ENCODE measurements at places on chromosomes 5 and 9. TPM values are rescaled to one million over a fixed set of nuclear protein-coding genes. Genes with fewer than 3 reads are reported as not detected.

DNA sequence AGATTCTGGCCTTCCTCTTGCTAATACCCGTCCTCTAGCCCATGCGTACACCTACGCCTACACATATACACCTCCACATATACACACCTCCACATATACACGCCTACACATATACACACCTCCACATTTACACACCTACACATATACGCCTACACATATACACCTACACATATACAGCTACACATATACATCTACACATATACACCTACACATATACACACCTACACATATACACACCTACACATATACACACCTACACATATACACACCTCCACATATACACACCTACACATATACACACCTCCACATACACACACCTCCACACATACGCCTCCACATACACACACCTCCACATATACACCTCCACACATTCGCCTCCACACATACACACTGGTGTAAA, 27.2 kb downstream of the AK3 start:
- no peaks in the 10 kb centered on the region for H3K27me3 ChIP-seq
- H3K36me3 ChIP-seq, result no peaks in the 10 kb centered on the region
- no peaks in the 10 kb centered on the region for H3K4me1 ChIP-seq
- no peak overlapping the region for H3K4me3 ChIP-seq
- no peak overlapping the region for H3K27ac ChIP-seq
- DNase-seq, result no peak

DNA sequence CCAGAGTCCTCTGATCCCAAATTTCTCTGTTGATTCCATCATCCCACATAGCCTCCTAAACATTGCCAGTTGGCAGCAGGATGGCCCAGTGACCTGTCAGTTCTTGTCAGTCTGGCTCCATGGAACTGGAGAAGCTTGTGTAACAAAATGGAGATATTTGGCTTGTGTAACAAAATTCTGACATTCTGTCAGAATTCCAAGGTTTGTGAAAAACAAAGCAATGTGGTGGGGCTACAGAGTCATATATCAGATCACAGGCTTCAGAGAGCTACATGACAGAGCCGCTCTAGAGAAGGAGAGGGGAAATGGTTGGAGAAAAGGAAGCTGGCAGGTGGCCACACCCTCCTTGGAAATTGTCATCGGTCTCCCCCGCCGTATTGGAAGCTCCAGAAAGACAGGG, 75.4 kb upstream of the MAN2A1 start:
- H3K36me3 ChIP-seq, result no peaks in the 10 kb centered on the region
- DNase-seq, result no peak
- no peaks in the 10 kb centered on the region for H3K4me1 ChIP-seq
- H3K27ac ChIP-seq, result no peak overlapping the region
- no peak overlapping the region for H3K4me3 ChIP-seq
- no peaks in the 10 kb centered on the region for H3K27me3 ChIP-seq

DNA sequence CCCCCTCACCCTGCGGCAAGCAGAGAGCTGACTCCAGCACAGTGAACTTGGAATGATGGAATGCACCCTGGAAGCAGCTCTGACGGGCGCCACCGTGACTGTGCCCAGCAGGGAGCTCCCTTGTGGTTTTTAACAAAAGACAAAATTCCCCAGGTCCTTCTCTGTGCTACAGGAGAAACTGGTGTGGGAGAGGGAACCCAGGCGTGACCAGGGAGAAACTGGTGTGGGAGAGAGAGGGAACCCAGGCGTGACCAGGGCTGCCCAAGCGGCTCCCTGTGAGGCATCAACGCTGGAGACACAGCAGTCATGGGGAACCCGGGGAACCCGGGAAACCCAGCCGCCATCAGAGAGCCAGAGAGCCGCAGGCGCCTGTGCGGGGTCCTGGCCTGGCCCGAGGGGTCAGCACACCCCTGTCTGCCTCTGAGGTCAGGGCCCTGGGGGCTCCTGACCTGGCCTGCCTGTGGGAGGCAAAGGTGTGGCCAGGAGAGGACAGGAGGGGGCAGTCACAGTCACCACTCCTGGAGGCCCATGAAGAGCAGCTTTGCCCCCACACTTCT, 3.1 kb upstream of the AHRR start:
- H3K4me1 ChIP-seq, result peaks cover 31% of the 10 kb centered on the region
- no peak overlapping the region for H3K27ac ChIP-seq
- H3K36me3 ChIP-seq, result no peaks in the 10 kb centered on the region
- H3K27me3 ChIP-seq, result no peaks in the 10 kb centered on the region

DNA sequence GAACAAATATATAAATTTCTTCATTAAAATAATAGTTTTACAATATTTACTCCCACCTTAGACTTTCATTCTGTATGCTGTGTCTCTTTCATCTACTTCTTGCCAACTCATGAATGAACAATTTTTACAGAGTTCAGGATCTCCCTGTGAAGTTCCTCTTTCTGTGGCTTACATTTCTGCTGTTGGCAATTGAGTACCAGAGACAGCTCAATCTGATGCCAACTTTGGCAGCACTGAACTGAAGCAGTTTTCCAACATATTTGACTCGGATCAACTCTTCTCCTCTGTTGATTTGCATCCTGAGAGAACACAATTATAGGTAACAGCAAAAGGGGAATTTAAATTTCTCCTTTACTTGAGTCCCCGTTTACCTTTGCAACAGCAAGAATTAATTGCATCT, 1262.2 kb downstream of the EFNA5 start:
- no peak overlapping the region for H3K27ac ChIP-seq
- no peaks in the 10 kb centered on the region for H3K36me3 ChIP-seq
- no peaks in the 10 kb centered on the region for H3K27me3 ChIP-seq
- no peak for DNase-seq
- no peaks in the 10 kb centered on the region for H3K4me1 ChIP-seq

GRCh38 chr5:95759634-95760033, 28.5 kb downstream of the RHOBTB3 start:
- H3K27ac ChIP-seq, result peak overlapping the region; percentile 14
- no peak for DNase-seq
- H3K4me3 ChIP-seq, result no peak overlapping the region
- no peaks in the 10 kb centered on the region for H3K36me3 ChIP-seq

- H3K4me3 ChIP-seq, result peak overlapping the region; percentile 50
- peak overlapping the region; percentile 77 for H3K27ac ChIP-seq
Measured at GRCh38 chr5:96875791-96876291, 459 bp upstream of the ERAP2 start.

DNA sequence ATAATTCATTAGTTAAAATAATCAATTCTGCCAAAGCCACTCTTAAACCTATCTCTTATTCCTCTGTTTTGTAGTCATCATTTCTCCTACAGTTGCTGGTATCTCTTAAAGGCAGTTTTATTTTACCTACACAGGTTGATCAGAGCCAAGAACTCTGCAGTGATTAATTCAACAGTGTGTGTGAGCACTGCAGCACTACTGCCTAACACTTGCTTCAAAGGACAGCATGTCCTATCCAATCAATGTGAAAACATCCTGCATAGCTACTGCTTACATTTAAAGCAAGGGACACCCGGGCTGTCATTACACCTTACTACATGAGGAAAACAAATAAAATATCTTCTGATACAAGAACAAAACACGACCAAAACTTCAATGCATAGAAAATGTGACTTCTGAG, 45.1 kb upstream of the HK3 start:
- H3K27me3 ChIP-seq, result no peaks in the 10 kb centered on the region
- no peak for DNase-seq
- peaks cover 78% of the 10 kb centered on the region for H3K36me3 ChIP-seq
- no peaks in the 10 kb centered on the region for H3K4me1 ChIP-seq

GRCh38 chr9:135216236-135216635, 128.8 kb downstream of the OLFM1 start:
- no peaks in the 10 kb centered on the region for H3K36me3 ChIP-seq
- peaks cover 61% of the 10 kb centered on the region for H3K27me3 ChIP-seq
- no peak for DNase-seq
- H3K4me3 ChIP-seq, result no peak overlapping the region
- no peak overlapping the region for H3K27ac ChIP-seq
- H3K4me1 ChIP-seq, result peaks cover 28% of the 10 kb centered on the region

DNA sequence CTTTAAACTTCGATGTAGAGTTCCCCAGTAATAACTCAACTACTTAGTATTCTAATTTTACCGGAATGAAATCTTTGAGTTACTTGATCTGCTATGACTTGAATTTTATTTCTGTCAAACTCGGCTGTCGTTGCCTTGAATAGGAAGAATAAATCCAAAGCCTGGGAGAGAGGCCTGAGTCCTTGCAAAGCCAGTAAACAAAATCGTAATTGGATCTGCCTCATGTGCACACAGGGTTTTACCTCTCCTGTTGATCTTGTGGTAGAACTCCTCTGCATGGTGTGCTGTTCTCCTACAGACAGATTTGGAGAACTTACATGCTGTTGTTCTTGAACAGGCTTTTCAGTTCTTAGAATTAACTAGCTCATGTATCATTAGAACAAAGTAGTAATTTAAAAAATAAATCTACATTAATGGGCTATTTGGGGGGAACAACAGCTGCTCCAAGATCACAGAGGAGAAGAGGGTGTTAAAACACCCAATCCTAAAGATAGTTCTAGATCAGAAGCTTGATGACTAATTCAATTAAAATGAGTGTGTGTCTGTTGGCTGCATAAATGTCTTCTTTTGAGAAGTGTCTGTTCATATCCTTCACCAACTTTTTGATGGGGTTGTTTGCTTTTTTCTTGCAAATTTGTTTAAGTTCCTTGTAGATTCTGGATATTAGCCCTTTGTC, 28.9 kb downstream of the HSPB3 start:
- no peak overlapping the region for H3K4me3 ChIP-seq
- H3K27me3 ChIP-seq, result no peaks in the 10 kb centered on the region
- H3K4me1 ChIP-seq, result no peaks in the 10 kb centered on the region
- H3K36me3 ChIP-seq, result no peaks in the 10 kb centered on the region
- H3K27ac ChIP-seq, result no peak overlapping the region

DNA sequence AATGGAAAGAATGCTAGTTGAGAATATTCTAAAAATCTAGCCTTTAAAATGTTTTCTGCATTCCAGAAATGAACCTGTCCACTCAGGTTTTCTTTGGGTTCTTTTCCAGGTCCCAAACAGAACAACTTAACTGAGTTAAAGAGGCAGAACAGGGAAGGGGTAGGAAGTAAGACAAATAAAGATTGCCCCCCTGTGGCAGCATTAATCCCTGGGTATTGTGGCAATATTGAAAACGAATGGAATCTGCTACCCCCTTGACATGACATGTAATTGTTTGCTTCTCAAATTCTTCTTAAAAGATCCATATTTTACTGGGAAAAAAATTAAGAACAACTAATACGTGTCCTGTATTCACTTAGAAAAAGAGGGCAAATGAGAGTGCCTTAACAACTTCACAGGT, 9.3 kb upstream of the RBM22 start:
- no peaks in the 10 kb centered on the region for H3K27me3 ChIP-seq
- H3K4me3 ChIP-seq, result no peak overlapping the region
- DNase-seq, result no peak
- peaks cover 75% of the 10 kb centered on the region for H3K36me3 ChIP-seq

DNA sequence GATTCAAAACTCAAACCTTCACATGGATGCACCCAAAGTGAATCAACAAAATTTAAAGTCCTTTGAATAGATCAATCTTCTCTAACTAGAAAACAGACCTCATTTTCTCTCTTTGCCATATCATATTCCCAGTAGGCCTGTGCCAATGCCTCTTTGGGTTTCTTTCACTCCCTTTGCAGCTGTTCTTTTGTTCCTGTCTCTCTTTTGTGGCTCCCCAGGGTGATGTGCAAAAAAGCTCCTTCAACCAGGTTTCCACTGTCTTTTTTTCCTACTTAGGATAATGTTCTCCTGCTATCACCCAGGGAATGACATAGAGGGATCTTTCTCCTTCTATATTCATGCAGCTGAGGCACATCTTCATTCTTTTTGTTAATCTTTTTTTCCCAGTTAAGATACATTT, 54.6 kb downstream of the MARCHF3 start:
- no peak overlapping the region for H3K27ac ChIP-seq
- no peaks in the 10 kb centered on the region for H3K36me3 ChIP-seq
- no peaks in the 10 kb centered on the region for H3K27me3 ChIP-seq
- H3K4me3 ChIP-seq, result no peak overlapping the region

- peaks cover 23% of the 10 kb centered on the region for H3K4me1 ChIP-seq
- peak within 1 kb of the TSS; percentile 48 for H3K4me3 ChIP-seq
- H3K27me3 ChIP-seq, result no peaks in the 10 kb centered on the region
- H3K27ac ChIP-seq, result peak within 1 kb of the TSS; percentile 66
- H3K36me3 ChIP-seq, result peaks cover 22% of the 10 kb centered on the region
Measured at GRCh38 chr9:124852829-124853531, at the start of gene WDR38. Gene WDR38 (plus strand): TSS chr9:124853460. CDS start chr9:124853532, 72 bp downstream.

GRCh38 chr5:56656846-56657726, 158.3 kb upstream of the MAP3K1 start:
- H3K36me3 ChIP-seq, result no peaks in the 10 kb centered on the region
- no peaks in the 10 kb centered on the region for H3K27me3 ChIP-seq
- no peak for DNase-seq
- no peaks in the 10 kb centered on the region for H3K4me1 ChIP-seq
- H3K4me3 ChIP-seq, result no peak overlapping the region

- no peak for DNase-seq
- no peaks in the 10 kb centered on the region for H3K27me3 ChIP-seq
- no peaks in the 10 kb centered on the region for H3K36me3 ChIP-seq
- peaks cover 8% of the 10 kb centered on the region for H3K4me1 ChIP-seq
Measured at GRCh38 chr5:124262470-124262869, 484.0 kb downstream of the ZNF608 start.

DNA sequence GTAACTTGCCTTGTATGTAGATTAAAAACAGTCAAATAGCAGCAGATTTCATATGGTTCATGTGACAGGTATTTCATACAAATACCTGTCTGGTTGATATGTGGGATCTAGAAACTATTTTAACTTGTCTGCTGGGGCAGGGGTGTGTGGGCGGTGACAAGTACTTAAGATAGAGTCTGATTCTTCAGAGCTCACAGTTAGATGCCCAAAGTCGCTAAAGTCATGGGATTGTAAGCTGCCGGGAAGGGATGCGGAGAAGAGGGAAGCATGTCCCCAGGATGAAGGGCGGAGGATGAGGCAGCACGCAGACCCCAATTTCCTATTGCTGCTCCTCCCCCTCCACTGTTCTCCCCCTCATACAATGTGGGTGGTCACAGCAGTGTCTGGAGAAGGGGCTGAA, 13.3 kb downstream of the ANXA6 start:
- H3K27me3 ChIP-seq, result no peaks in the 10 kb centered on the region
- peaks cover 25% of the 10 kb centered on the region for H3K4me1 ChIP-seq
- H3K4me3 ChIP-seq, result no peak overlapping the region
- no peak for DNase-seq

- H3K27me3 ChIP-seq, result no peaks in the 10 kb centered on the region
- H3K4me1 ChIP-seq, result no peaks in the 10 kb centered on the region
- no peak for DNase-seq
- H3K27ac ChIP-seq, result no peak overlapping the region
- H3K4me3 ChIP-seq, result no peak overlapping the region
- no peaks in the 10 kb centered on the region for H3K36me3 ChIP-seq
Measured at GRCh38 chr9:78778861-78779374, 482.0 kb downstream of the PSAT1 start.

GRCh38 chr9:131651599-131651998, 88.3 kb downstream of the RAPGEF1 start:
- no peak overlapping the region for H3K4me3 ChIP-seq
- peaks cover 46% of the 10 kb centered on the region for H3K4me1 ChIP-seq
- H3K27ac ChIP-seq, result no peak overlapping the region
- H3K36me3 ChIP-seq, result peaks cover 7% of the 10 kb centered on the region
- no peaks in the 10 kb centered on the region for H3K27me3 ChIP-seq

- DNase-seq, result no peak
- no peaks in the 10 kb centered on the region for H3K4me1 ChIP-seq
- no peaks in the 10 kb centered on the region for H3K36me3 ChIP-seq
- H3K27me3 ChIP-seq, result no peaks in the 10 kb centered on the region
- H3K4me3 ChIP-seq, result no peak overlapping the region
Measured at GRCh38 chr9:69421908-69422801, 97.1 kb downstream of the ENTREP1 start.

Gene DPH7
- total RNA-seq, result 40.8 TPM

Gene PTPRD
- 5.1 TPM for total RNA-seq

Gene TNIP1
- total RNA-seq, result 91.8 TPM

Gene SLC45A2
- total RNA-seq, result not detected
